Activated CD4-positive, alpha-beta T cell treated with anti-CD3 and anti-CD28 coated beads, Interleukin-2, amount 10 ng/mL, durations not matched to agents 7 days and 5 days (primary cell): ENCODE measurements at places on chromosomes 4 and X.

DNA sequence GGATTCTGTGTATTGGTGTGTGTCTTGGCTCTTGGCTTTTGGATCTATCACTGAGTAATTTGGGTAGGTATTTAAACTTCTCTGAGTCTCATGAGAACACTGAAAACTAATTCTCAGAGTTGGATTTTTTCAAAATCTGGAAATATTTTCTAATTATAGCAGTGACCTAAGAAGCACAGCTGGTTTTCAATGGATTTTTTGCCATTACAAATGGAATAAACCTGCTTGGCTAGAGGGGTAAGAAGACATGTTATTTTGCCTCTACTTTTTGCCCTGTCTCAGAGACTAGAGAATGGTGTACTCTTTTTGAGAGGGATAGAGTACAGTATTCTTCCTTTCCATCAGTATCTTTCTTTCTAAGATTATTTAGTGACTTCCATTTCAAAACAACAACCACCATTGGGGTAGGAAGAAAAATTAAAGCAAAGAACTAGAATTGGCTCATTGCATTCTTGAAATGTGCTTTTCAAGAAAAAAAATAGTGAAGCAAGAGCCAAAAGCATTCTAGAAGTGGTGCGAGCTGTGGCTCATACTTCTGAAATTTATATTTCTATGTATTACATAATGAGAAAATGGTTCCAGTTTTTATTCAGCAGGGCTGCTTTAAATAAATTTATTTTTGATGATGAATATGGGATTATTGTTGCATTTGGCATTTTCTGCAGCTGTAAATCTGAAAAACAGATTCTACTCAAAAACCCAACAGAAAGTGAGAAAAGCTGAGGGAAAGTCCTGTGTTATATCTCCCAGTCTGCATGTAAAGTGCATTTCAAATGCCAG lies 850.2 kb upstream of the SLIT2 start:
- DNase-seq: no peak

GRCh38 chrX:150731795-150732194 lies 38.6 kb downstream of the MTMR1 start:
- DNase-seq: no peak

- DNase-seq: no peak
Measured at GRCh38 chr4:118683513-118683912, 1.7 kb upstream of the METTL14 start.

GRCh38 chr4:170306208-170306607 lies 216.5 kb upstream of the AADAT start:
- no peak for DNase-seq

DNA sequence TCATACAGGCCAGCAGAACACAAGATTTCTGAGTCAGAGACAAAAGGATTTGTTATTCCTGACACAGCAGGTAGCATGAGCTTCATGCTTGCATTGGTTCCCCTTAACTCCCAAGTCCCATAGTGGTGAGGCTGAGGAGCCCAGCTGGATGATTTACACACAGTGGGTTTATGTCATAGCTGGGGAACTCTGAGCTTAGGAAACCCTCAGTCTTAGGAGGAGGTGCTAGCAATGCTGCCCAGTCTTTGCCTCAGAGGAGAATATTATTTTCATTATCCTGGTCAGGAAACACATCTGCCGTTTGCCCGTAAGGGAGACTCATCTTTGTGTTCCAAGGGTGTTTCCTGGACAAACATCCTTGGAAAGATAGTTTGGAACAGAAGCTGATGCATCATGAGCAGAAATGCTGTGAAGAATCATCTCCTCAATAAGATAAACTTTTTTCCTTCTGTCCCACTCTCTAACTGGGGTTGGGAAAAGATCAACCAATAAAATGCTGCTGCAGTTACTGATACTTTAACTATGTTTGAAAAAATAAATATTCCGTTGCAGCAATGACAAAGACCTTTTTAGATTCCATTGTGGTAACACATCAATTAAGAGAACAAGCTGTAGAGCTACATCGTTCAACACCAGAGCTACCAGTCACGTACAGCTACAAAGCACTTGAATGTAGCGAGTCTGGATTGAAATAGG lies 146.8 kb downstream of the DCLK2 start:
- DNase-seq: no peak
